ENCODE measurements at places on chromosomes 1 and 21.

DNA sequence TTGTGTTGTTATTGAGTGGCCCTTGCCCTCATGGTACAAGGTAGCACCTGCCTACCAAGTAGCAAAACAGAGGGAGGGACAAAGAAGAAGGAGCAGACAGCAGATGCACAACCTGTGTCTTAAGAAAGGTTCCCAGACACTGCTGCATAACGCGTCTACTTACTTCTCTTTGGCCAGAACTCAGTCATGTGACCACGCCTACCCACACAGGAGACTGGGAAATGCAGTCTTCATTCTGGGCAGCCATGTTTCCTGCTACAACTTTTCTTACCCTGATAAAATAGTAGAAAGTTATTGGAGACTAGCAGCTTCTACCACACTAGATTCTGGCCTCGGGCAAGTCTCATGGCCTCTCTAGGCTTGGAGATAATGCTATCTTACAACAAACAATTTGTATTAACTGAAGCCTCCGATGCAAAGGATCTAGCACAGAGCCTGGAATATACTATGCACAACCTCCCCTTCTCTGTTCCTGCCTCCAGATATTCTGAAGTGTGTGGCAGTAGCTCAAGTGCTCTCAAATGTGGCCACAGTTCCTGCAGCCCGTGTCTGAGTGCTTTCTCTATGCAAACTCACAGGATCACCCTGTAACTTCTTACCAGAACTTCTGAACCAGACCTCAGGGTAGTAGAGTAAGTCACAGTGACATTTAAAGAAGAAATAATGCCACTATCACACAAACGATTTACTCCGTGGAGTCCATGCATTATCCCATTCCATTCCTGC lies 34.1 kb upstream of the BTG2 start:
- no peak for DNase-seq

GRCh38 chr21:43291347-43291950 lies 122.6 kb downstream of the CRYAA start:
- DNase-seq: no peak

- DNase-seq: no peak
These were observed 56.4 kb downstream of the ETS2 start for GRCh38 chr21:38861989-38862683.

DNA sequence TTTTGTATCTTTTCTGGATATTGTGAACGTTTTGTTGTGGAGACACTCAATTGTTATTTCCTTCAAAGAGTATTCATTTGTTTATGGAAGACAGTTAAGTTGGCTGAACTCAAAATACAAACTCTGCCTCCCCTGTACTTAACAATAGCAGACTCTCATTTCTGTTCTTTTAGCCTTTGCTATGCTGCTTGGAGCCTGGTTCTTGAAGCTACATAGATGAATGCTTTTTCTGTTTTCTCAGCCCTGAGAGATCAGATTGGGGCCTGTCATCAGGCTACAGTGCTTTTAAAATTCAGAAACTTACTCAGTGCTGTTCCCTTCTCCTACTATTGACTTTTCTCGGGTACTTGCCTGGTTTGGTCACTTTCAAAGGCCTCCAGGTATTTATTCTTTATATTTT lies 215.7 kb upstream of the LYPLAL1 start:
- no peak for DNase-seq

- DNase-seq: peak; percentile 25
These were observed 30.9 kb downstream of the PDE9A start for GRCh38 chr21:42684109-42684916.

GRCh38 chr1:44024903-44025525 lies 6.2 kb downstream of the SLC6A9 start:
- no peak for DNase-seq

DNA sequence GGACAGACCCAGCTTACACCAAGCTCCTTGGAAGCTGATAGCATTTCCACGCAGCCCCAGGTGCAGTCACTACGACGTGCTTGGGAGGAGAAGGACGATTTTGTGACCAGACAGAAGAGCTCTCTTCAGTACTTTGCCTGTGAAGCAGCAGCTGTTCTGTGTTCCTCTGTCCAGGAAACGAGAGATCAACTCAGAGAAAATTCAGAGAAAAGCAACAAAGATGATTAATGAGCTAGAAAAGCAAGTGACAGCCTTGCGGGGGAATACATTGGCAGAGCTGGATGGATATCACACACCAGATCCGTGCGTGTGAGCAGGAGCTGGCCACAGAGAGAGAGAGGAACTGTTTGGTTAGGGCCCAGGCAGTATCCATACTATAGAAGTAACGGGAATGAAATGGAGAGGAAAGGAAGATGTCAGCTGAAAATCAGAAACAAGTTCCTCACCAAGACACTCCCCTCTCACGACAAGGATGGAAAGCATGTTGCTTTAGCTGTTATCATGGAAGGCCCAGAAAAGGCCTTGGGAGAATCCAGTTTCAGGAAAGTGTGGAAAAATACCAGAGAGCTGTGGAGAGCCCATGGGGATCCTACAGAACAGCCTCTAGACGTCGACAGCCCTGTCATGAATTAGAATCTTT lies 106.2 kb downstream of the TOMM20 start:
- no peak for DNase-seq

DNA sequence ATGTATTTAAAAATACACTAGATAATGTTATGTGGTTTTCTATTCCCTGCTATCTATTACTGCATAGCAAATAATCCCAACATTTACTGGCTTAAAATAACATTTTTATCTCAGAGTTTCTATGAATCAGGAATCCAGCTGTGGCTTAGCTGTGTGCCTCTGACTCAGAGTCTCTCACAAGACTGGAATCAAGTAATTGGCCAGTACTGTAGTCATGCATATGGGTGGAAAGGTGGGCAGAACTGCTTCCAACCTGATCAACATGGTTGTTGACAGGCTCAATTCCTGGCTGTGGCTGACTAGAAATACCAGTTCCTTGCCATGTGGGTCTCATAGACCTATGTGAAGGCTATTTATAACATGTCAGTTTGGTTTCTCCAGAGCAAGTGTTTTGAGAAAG lies 131.8 kb downstream of the PDE4B start:
- no peak for DNase-seq

GRCh38 chr1:24195136-24195535 lies 8.0 kb upstream of the IFNLR1 start:
- no peak for DNase-seq

GRCh38 chr21:44569861-44570517 lies 3.5 kb upstream of the KRTAP10-4 start:
- DNase-seq: no peak
